ENCODE measurements at places on chromosomes 16 and 17. TPM values are rescaled to one million over a fixed set of nuclear protein-coding genes. Genes with fewer than 3 reads are reported as not detected.

TMC5 gene
- not detected for total RNA-seq

DOC2B gene
- total RNA-seq = 1.3 TPM

MRPL10 gene
- total RNA-seq = 16.8 TPM

TBC1D26 gene
- 0.19 TPM for total RNA-seq

ABCC6 gene
- 0.09 TPM for total RNA-seq

Data from endothelial cell of coronary artery (primary cell).